ENCODE measurements at places on chromosomes 1 and 21.

DNA sequence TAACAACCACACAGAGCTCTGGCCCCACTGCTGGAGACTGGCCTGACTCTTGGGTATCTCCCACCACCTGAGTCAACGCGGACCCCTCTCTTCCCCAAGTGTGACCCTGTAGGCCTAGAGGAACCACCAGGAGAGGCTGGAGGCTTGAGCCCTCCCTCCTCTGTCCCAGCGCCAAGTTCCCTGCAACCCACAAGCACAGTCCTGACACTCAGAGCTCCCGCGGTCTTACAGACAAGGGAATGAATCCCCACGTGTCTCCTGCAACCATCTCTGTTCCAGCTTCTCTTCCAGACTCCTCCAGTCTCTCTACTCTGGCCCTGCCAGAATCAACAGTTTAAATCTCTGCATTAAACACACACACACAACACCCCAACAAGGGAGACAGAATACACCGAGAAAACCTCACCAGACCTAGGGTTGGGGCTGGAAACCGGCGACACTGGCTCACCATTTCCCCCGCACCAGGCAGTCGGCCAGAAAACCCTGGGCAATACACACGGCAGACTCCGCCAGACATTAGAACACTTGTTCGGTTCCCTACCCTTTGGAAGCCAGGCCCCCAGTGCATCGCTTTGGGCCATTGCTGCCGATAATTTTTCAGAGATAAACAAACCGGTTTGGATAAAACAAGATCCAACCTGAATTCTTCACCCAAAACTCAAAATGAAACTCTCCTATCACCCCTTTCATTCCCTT lies 21.7 kb downstream of the CASZ1 start:
- H3K27me3 ChIP-seq: no peaks in the 10 kb centered on the region
- H3K4me3 ChIP-seq: no peak overlapping the region
- no peaks in the 10 kb centered on the region for H3K36me3 ChIP-seq
- peak; percentile 44 for DNase-seq
- no peaks in the 10 kb centered on the region for H3K4me1 ChIP-seq
- no peak overlapping the region for H3K27ac ChIP-seq

- no peaks in the 10 kb centered on the region for H3K27me3 ChIP-seq
- no peak overlapping the region for H3K27ac ChIP-seq
- DNase-seq: no peak
- H3K36me3 ChIP-seq: no peaks in the 10 kb centered on the region
- no peaks in the 10 kb centered on the region for H3K4me1 ChIP-seq
- H3K4me3 ChIP-seq: no peak overlapping the region
Measured at GRCh38 chr1:96837781-96838216, 116.2 kb downstream of the PTBP2 start.

DNA sequence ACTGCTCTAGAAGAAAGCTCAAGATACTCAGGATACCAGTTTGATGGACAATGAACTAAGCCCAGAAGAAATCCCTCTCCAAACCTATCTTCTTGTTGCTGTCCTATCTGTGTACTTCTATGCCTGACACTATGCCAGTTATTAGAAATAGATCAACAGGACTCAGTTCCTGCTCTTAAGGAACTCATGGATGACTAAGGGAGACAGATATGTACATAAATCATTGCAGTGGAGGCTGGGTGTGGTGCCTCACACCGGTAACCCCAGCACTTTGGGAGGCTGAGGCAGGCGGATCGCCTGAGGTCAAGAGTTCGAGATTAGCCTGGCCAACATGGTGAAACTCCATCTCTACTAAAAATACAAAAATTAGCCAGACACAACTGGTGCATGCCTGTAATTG lies 42.4 kb upstream of the AK4 start:
- DNase-seq: no peak
- no peaks in the 10 kb centered on the region for H3K27me3 ChIP-seq
- no peak overlapping the region for H3K27ac ChIP-seq
- H3K4me3 ChIP-seq: no peak overlapping the region
- no peaks in the 10 kb centered on the region for H3K36me3 ChIP-seq
- H3K4me1 ChIP-seq: no peaks in the 10 kb centered on the region

GRCh38 chr21:44616591-44616926 lies 4.7 kb downstream of the KRTAP10-8 start:
- no peaks in the 10 kb centered on the region for H3K4me1 ChIP-seq
- no peaks in the 10 kb centered on the region for H3K27me3 ChIP-seq
- H3K4me3 ChIP-seq: no peak overlapping the region
- DNase-seq: peak; percentile 40
- H3K27ac ChIP-seq: no peak overlapping the region

- H3K4me1 ChIP-seq: no peaks in the 10 kb centered on the region
- no peaks in the 10 kb centered on the region for H3K27me3 ChIP-seq
- H3K36me3 ChIP-seq: no peaks in the 10 kb centered on the region
Measured at GRCh38 chr1:227604446-227604845, 41.1 kb downstream of the ZNF678 start.

GRCh38 chr1:99326215-99326949 lies 62.1 kb downstream of the PLPPR4 start:
- no peaks in the 10 kb centered on the region for H3K4me1 ChIP-seq
- no peaks in the 10 kb centered on the region for H3K36me3 ChIP-seq
- no peak overlapping the region for H3K4me3 ChIP-seq
- no peaks in the 10 kb centered on the region for H3K27me3 ChIP-seq
- DNase-seq: no peak

DNA sequence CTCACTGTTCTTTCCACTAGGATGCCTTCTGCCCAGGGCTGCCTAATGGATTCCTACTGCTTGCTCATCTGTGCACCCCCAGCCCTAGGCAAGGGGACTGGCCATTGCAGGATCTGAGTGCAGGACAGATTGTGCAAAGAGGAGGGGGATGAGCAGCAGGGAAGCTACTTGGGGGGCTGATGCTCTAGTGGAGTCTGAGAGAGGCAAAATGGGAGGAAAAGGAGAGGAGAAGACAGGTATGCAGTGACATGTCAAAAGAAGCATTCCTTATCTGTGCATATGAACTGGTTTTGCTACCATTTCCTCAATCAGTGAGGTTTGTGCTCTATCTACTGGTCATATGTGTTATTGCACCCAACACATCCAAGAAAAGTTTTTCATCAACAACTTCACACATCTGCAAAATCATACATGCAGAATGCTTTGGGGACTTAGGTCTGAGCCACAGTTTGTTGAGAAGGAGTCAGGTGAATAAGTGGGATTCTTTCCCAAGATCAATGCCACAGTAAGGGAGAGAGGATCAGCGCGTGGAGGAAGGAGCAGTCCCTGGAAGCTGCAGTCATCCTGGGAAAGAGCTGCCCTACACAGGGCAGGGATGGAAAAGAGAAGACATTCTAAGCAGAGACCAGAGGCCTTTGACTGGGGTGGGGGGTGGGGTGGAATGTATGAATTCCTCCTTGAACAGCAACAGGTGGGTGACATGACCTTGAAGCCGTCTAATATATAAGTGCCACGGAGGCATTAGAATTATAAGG lies 14.4 kb downstream of the SLC5A9 start:
- H3K4me3 ChIP-seq: no peak overlapping the region
- H3K4me1 ChIP-seq: no peaks in the 10 kb centered on the region
- no peaks in the 10 kb centered on the region for H3K36me3 ChIP-seq
- H3K27me3 ChIP-seq: no peaks in the 10 kb centered on the region

DNA sequence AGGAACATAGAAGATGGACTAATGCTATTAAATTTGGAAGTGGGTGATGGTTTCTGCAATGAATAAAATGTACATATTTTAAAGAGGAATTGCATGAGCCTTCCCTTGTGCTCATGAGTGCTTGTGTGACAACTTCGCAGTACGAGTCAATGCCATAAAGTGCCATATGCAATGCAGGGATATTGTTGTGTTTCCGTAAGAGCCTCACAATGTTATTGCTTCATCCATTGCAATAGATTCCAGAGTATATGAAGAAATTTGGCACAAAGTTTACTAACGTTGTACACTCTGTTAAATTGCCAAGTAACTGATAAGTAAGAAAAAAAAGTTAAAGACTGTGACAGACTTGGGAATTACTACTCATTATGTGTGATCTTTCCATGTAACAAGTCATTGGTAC lies 22.3 kb downstream of the BTG3 start:
- no peaks in the 10 kb centered on the region for H3K27me3 ChIP-seq
- no peak for DNase-seq
- no peaks in the 10 kb centered on the region for H3K36me3 ChIP-seq
- H3K27ac ChIP-seq: no peak overlapping the region
- peaks cover 6% of the 10 kb centered on the region for H3K4me1 ChIP-seq

DNA sequence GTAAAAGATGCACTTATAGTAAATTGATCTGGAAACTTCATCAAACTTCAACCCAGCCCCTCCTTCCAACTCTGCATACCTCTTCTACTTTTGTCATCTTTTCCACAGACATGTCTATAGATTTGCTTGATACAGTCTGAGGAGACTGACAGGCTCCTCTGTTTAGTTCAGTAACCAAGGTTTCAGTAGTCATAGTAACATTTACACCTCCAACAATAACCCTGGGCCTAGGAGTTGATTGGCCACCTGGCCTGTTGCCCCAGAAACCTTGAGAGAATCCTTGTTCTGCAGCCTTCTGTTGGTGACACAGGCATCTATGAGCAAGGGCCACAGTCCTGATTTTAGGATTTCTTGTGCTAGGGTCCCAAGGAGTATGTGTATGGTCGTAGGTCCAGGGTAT lies at the start of gene CFAP141:
TSS of gene CFAP141 (minus strand) at position 138 of the 400 bp plus-strand sequence. CDS start at position 112, 26 bp downstream.
- peaks cover 8% of the 10 kb centered on the region for H3K36me3 ChIP-seq
- no peaks in the 10 kb centered on the region for H3K27me3 ChIP-seq
- H3K4me1 ChIP-seq: no peaks in the 10 kb centered on the region
- DNase-seq: no peak

- H3K27me3 ChIP-seq: no peaks in the 10 kb centered on the region
- H3K36me3 ChIP-seq: no peaks in the 10 kb centered on the region
- H3K4me1 ChIP-seq: no peaks in the 10 kb centered on the region
- DNase-seq: no peak
- H3K27ac ChIP-seq: no peak overlapping the region
Measured at GRCh38 chr1:201670517-201670916, 131.6 kb downstream of the NAV1 start.

DNA sequence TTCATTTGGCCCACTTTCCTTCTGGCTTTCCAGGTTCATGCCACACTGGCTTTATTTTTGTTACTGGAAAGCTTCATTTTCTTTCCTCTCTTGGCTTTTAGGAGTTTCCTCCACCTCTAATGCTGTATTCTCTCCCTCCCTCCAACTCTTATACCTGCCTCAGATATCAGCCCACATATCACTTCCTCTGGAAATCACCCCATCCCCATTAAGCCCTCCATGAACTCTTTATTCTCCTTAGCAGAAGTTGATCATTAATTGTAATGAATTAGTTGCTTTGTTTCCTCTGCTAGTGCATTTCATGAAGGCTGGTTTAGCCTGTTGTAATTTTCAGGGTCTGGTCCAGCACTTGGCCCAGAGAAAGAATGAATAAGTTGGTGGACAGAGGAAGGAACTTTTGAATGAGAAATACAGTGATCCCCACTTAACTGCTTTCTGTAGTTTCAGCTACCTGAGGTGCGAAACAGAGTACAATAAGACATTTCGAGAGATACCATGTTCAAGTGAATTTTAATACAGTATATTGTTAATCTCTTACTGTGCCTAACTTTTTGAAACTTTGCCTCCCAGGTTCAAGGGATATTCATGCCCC lies 1.7 kb downstream of the SOAT1 start:
- H3K36me3 ChIP-seq: no peaks in the 10 kb centered on the region
- no peak overlapping the region for H3K27ac ChIP-seq
- DNase-seq: no peak
- no peaks in the 10 kb centered on the region for H3K27me3 ChIP-seq

DNA sequence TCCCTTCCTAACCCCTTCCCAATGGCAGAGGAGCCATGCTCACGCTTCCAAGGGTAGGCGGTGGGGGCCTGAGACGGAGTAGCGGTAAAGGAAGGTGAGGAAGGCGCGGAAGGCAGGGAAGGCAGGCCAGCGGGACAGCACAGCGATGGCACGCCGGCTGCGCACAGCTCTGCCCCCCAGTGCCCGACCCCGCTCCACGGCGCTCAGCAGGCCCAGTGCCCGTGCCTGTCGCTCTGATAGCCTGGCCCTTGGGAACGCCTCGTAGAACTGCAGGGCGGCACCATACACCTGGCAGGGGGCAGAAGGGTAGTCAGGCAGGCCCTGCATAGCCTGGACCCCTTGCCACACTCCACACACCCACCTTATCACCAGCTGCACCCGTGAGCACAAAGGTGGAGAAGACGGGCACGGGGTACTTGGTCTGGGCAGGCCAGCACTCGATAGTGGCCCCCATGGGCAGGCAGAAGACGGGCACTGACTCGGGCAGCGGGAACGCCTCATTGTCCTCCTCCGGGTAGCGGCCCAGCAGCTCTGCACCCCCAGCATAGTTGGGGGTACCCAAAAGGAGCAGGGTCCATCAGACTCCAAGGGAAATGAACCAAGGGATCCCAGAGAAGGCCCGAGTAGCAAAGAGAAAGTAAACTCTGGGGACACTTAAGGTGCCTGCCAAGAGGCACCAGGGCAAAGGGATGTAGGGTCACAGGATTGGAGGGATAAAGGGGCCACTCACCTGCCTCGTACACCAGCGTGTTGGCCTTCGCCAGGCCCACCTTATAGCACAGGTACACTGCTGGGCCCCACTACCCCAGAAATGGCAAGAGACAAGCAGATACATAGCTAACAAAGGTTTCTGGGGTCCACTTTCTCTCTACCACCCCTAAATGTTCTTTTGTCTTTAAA lies 4.4 kb downstream of the DENND4B start:
- no peak for DNase-seq
- no peak overlapping the region for H3K27ac ChIP-seq
- no peaks in the 10 kb centered on the region for H3K27me3 ChIP-seq

DNA sequence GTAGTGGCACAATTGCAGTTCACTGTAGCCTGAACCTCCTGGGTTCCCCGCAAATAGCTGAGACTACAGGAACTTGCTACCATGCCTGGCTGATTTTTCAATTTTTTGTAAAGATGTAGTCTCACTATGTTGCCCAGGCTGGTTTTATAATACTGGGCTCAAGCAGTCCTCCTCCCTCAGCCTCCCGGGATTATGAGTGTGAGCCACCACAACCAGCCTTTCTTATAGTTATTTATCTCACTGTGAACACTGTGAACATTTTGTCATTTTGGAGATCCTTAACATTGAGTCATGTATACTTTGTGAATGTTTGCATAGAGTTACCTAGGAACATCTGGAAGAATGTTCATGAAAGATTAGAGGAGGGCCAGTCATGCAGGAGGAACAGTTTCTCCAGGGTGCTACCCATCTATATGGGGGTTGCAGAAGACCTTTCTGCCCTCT lies 127.1 kb upstream of the CACYBP start:
- H3K36me3 ChIP-seq: no peaks in the 10 kb centered on the region
- H3K4me3 ChIP-seq: no peak overlapping the region
- H3K4me1 ChIP-seq: no peaks in the 10 kb centered on the region

GRCh38 chr1:236401698-236402097 lies 7.6 kb downstream of the EDARADD start:
- H3K27me3 ChIP-seq: no peaks in the 10 kb centered on the region
- no peak for DNase-seq
- H3K36me3 ChIP-seq: no peaks in the 10 kb centered on the region
- H3K4me1 ChIP-seq: no peaks in the 10 kb centered on the region
- no peak overlapping the region for H3K27ac ChIP-seq

Data from pancreas (tissue), 10 donors.